ENCODE measurements at places on chromosomes 7 and 10.

DNA sequence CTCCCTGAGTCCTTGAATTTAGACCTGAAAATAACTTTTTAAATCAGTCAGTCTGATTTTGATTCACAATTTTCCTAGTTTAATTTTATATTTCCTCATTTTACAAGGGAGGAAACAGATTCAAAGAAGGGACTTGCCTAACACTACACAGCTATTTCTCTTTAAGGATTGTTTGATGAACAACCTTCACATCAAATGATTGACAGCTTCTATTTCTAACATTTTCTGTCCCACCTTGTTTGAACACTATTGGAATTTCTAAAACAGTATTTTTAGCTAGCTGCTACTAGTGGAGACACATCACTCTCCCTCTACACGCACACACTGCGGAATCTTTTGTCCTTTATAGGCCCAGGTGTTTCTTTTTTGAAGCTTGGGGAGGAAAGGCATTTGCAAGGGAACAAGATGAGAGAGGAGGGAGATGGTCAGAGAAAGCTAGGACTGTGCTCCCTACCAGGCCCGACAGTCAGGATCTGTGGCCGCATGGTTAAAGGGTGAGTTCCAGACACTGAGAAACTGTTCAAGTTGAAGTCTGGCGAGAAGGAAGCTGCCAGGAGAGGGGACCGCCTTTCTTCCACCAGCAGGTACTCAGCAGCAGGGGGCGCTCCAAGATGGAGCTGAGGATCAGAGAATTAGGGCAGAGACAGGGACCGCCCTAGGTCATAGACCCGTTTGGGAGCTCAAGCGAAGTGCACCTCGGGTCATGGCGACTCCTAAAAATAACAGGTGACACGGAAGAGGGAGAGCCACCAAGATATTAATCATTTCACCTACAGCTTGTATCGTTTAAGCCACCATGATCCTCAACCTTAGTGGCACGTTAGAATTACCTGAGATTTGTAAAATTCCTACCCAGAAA lies 49.7 kb downstream of the DNAJC12 start:
- no peak for DNase-seq

DNA sequence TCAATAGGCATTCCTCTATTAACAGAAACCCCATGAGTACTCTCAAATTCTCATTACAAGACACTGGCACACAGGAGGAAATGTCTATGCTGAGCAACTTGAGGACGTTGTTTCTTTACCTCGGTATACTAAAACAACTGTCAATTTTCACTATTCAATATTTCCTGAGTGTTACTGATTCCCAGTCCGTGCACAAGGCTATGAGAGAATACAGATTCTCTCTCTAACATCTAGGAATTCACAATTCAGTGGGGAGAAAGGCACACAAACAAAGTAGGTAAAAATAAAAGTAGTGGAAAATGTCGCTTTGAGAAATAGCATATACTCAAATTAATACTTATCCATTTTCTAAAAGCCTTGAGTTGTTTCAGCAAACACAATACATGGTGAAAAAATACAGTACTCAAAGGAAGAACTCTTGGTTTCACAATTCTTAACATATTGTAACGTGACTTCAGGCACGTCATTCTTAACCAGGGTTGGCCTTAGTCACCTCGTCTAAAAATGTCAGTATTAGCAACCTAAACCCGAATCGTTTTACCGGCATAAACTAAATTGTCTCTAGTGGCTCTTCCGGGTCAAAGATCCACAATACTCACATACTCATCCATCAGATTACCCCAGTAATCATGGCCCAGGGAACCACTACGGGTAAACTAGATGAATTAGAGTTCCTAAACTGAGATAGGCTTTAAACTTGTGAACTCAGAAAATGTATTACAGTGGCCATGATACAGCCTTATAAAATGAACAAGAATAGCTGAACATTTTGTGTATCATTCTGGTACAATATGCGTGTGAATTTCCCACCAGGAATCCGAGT lies 1.5 kb downstream of the IPMK start:
- no peak for DNase-seq

GRCh38 chr7:130387628-130388403 lies 7.5 kb downstream of the CPA1 start:
- DNase-seq, result no peak

DNA sequence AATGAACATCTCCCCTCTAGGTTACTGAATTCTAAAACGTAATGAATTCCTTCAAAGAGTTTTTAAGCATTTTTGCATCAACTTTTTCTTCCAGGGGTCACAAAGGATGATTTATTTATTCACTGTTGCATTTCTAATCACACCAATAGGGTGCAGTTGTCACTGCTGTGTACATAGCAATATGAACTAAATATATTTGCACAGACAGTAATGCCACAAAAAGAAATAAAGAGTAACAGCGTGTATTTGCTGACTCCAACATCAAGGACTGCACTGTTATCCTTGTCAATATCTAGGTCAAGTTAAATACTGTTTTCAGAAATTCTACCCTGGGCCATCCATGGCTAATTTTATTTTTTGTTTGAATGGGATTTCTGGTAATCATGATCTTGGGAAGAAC lies 138.0 kb downstream of the FRMD4A start:
- DNase-seq, result no peak

DNA sequence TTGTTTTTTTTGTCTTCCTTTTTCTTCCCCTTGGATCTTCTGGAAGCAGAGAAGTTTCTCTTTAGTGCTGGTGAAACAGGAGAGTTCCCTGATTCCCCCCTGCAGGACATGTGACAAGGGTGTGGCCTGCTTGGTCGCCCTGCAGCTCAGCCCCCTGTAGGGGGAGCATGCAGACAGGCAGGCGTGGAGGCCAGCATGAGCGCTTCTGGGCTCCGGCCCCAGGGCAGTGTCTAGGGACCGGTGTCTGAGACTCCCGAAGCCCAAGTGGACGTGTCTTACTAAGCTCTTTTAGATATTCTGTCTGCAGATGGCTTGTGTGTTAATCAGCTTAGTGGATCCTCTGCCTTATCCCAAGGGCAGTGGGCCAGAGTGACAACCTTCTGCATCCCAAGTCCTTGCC lies 26.1 kb downstream of the PRSS58 start:
- DNase-seq, result no peak

GRCh38 chr7:131787101-131787500 lies 230.7 kb upstream of the PODXL start:
- DNase-seq, result no peak

DNA sequence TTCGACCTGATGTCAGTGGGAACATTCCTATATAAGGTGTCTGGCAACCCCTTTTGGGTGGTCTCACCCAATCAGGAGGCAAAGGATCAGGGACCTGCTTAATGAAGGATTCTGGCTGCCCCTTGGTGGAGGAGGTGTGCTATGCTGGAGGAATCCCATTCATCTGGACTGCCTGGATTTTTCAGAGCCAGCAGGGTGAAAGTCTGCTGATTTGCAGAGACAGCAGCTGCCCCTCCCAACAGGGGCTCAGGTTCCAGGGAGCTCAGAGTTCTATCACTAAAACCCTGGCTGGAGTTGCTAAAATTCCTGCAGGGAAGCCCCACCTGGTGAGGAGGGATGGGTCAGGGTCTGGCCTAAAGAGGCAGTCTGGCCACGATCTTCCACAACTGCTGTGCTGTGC lies 398.5 kb upstream of the CNTNAP2 start:
- no peak for DNase-seq
